Inflammatory macrophage treated with lipopolysaccharide for 1 hour (primary cell): ENCODE measurements at places on chromosomes 2 and 18.

DNA sequence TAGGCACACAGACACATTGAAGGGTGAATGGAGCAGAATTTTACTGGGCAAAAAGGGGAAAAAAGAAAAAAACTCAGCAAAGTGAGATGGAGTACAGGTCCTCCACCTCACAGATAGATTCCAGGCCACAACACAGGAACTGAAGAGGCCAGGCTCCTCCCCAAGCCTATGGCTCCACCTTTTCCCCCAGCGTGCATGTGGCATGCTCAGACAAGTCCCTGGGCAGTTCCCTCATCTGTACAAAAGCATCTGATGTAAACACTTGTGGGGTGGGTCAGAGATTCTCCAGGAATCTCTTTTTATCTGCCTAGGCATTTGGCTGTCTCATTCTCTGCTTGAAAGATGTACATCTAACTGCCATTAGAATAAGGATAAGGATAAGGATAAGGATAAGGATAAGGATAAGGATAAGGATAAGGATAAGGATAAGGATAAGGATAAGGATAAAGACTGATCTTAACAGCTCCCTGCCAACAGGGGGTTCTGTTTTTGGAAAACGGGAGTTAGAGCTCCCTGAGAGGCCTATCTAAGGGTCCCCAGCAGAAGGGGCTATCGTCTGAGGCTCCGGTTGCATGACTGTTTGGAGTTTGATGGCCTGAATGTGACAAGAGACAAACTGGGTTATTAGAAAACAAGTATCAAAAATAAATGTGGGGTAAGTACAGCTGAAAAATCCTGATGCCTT, 17.2 kb upstream of the ASXL3 start:
- no peak for DNase-seq

DNA sequence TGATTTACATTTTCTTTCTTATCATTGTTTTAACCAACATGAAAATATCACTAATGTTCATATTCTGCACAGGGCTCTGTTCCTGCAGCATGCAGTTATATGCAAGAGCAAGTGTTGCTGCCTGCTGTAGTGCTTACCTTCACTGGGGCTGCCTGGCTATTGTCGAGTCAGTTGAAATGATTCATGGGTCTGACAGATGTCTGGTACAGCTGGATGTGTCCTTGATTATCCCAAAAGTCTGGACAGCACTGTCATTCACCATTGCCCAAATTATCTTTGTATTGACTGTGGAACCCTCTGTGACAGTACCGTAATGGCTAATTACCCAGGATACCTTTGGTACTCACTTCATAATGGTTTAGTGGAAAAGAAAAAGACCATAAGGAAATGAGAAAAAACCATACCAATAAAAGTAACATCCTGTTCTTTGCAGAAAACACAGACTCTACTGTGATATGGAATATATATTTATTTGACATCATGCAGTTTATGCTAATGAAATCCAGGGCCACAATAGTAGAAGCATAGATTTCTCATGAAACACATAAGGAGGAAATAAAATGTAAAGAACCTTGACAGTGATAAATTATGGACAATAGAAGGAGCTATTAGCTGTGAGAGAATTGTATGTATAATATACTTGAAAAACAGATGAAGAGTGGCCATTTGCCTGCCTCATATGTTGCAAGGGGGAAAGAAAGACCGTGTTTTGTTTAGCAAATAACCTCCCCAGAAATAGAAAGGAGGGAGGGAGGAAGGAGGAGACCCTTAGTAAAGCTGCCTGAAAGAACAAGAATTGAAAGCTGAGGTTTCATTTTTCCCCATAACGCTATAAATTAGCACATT, 249.8 kb upstream of the ATP5MC3 start:
- no peak for DNase-seq

DNA sequence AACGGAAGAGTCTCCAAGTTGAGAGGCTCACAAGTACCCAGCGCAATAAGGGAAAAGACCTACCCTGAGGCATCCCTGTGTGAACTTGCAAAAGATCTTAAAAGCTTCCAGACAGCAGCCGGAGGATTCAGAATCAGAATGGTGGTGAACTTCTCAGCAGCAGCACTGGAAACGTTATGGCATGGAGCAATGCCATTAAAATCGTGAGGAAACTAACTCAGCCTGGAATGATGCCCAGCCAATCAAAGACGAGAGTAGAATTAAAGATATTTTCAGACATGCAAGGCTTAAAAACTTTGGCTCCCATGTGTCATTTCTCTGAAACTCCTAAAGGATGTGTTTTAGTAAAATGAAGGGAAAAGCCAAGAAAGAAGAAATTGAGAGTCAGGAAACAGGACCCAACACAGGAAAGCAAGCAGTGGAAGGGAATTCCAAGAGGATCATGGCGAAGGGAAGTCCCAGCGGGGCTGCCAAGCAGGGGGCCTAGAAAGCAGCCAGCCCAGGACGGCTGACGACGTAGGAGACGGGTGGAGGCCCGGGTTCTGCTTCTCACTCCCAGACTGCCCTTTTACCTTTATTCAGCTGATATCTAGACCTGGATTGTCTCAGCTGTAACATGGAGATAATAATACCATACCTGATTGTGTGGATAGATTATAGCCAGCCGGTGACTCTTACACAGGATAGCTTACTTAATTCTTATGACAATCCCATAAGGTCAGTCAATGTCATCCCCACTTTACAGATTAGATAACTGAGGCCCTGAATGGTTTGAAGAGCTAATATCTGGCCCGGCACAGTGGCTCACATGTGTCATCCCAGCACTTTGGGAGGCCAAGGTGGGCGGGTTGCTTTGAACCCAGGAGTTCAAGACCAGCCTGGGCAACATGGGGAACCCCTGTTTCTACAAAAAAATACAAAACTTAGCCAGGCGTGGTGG, 92.8 kb downstream of the ASAP2 start:
- no peak for DNase-seq

GRCh38 chr2:205024822-205025518, 479.7 kb downstream of the PARD3B start:
- DNase-seq: no peak

- DNase-seq: no peak
Observed at GRCh38 chr18:49319590-49319989, 140.9 kb downstream of the DYM start.

- no peak for DNase-seq
Observed at GRCh38 chr2:54303631-54304030, 47.6 kb upstream of the TSPYL6 start.

DNA sequence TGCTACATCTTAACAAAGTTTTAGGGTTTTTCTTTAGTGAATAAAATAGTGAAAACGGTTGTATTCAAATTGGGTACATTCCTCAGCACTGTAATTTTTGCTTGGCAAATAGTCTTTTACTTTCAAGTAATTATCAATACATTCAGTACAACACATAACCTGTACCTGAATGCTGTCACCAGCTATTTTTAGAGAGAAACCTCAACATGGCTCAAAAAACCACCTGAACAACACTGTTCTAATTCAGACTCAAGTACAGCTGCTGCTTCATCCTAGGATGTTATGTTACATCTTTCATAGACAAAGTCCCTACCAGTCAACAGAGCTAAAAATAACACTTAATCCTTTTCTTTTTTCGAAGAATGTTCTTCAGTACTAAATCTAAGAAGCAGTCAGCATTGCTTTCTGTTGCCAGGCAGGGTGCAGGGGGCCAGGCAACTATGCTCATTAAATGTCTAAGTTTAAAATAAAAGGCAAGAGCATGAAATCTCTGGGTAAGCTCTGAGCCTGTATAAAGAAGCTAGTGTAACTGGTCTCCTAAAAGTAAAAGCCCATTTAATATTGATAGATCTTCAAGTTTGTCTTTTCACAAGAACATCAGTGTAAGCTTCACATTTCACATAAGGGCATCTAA, 20.5 kb downstream of the PDIA6 start:
- DNase-seq: no peak

GRCh38 chr18:46939998-46940571, 22.7 kb downstream of the KATNAL2 start:
- DNase-seq: no peak

DNA sequence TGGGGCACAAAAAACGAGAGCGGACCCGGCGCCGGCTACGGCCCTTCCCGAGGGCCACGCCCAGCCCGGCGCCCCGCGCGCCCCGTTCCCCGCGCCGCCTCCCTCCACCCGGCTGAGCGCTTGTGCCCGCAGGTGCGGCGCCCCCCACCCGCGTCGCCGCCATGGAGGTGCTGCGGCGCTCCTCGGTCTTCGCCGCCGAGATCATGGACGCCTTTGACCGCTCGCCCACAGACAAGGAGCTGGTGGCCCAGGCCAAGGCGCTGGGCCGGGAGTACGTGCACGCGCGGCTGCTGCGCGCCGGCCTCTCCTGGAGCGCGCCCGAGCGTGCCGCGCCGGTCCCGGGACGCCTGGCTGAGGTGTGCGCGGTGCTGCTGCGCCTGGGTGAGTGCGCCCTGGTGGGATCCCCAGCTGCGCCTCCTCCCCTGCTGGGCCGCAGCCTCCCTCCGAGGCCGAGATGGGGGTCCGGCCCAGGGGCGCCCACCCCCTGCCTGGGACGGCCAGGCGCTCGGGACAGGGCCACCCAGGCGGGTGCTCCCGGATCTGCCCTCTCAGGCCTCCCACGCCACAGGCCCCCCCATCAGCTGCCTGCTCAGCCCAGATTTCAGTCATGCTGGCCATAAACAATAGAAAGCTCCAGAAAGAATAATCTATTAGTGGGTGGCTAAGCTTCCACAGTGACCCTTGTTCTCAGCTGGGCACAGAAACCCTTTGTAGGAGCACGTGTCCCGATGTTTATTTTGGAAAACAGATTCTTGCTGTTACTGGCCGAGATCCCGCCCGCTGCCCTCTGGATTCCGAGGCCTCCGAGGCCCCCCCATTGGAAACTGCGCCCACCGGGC, 997 bp downstream of the BOK start:
- DNase-seq: no peak

- no peak for DNase-seq
Observed at GRCh38 chr2:20419007-20419576, 27.8 kb upstream of the RHOB start.

GRCh38 chr2:38653380-38653714, 12.6 kb upstream of the GALM start:
- DNase-seq: no peak

DNA sequence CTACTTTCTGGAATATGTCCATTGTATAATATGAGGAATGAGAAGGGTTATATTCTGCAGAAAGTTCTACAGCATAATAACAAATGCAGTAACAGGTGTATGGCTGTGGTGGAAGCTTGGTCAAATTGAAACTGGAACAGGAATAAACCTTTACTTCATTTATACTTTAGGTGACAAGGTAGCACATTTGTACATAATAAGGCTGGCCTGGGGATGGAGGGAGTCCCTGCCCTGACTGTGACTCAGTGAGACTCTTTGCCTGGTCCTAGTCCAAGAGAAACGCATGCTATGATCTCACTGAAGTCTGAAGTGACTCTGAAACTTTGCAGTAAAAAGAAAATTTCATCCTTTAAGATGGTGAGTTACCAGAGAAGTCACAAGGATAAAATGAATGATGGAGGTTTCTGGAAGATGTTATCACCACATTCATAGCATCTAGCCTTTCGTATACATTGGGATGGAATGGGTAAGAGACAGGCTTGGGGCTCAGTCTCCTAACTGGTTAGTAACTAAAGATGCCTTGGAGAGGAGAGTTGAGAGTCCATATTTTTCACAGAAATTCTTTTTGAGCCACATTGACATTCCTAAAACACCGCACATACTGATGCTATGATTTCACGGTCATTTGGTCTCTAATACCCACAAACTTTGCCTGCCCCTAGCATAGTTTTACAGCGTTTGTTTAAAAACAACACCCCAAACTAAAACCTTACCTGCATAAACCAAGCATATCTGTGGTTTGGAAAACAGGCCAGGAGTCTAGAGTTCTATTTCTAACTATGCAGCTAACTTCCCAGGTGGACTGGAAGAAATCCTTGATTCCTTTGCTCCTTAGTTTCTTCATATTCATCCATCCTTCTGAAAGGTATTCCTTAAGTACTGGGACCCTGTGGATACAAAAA, 42.4 kb upstream of the NABP1 start:
- no peak for DNase-seq

DNA sequence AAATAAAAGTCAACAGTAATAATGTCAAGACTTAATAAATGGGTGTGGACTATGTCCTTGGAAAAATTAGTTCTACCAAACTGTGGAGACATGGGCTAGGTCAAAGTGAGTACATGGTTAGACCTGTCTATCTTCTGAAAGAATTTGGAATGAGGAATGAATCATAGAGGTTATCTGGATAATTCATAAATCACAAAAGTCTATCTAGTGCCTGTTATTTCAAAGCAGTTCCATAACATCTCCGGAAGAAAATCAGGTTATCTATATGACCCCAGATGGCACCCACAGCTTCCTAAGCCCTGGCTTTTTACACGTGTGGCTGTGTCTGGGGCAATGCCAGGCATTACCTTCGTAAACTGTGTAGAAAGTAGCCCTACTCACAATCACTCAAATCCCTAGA, 272.0 kb downstream of the ETAA1 start:
- DNase-seq: no peak

DNA sequence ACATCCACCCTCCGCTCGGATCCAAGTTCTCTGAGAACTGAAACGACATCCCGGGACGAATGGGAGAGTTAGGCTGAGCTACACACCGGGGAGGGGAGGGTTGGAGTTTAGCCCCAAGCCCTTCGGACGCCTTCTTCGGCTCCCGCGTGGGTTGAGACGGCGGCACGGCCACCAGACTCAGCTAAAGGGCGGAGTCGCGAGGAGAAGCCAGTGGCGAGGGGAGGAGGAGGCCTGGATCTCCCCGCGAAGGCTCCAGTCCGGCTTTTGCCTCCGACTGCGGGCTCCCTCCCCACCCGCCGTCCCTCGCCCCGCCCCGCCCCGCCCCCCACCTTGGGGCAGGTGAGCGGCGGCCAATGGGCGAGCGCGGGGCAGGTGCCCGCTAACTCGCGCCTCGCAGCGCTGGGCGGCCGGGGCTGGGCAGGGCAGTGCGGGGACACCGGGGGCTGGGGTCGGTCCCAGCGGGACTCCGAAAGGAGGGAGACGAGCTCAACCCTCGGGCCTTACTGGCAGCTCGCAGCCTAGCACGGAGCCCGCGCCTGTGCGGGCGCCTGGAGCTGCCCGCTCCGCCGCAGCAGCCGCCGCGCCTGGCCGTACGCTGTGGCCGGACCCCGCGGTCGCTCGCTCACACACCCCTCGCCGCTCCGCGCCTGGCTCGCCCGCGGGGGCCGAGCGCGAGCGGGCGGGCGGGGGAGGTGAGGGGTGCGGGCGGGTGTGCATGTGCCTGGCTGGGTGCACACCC, at the start of gene EMX1:
Gene EMX1, plus strand, starts transcription at position 382 of the 739 bp plus-strand sequence. Its CDS starts 334 bp downstream, at position 716.
- no peak for DNase-seq

- no peak for DNase-seq
Observed at GRCh38 chr2:233059547-233059796, 670 bp upstream of the INPP5D start.
